Cortex of kidney (tissue), 1 donor: ENCODE measurements at places on chromosomes 13 and 19.

GRCh38 chr13:65095161-65096082, 2134.7 kb downstream of the PCDH9 start:
- no peak for DNase-seq

GRCh38 chr13:53494406-53494805, 465.8 kb downstream of the OLFM4 start:
- DNase-seq = no peak

- DNase-seq = no peak
Measured at GRCh38 chr13:98557937-98558792, 18.7 kb downstream of the STK24 start.

DNA sequence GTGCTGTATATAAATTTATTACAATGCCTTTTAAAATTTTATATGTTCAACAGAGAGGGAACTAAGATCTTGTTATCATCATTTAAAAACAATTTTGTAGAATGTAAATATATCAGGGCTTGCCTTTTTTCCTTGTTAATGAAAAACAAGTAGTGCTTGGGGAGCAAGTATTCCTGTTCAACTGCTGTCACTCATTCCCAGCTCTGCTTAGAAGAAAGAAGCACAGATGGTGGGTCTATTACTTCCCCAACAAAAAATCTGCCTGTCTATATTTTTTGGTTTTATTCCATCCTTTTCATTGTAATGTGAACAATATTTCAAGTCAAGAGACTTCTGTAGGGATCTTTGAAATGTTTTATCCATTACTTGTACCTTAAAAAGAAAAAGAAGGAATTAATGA, 503.9 kb downstream of the GPC5 start:
- no peak for DNase-seq

- no peak for DNase-seq
Measured at GRCh38 chr13:112172641-112173251, 105.8 kb downstream of the SOX1 start.

DNA sequence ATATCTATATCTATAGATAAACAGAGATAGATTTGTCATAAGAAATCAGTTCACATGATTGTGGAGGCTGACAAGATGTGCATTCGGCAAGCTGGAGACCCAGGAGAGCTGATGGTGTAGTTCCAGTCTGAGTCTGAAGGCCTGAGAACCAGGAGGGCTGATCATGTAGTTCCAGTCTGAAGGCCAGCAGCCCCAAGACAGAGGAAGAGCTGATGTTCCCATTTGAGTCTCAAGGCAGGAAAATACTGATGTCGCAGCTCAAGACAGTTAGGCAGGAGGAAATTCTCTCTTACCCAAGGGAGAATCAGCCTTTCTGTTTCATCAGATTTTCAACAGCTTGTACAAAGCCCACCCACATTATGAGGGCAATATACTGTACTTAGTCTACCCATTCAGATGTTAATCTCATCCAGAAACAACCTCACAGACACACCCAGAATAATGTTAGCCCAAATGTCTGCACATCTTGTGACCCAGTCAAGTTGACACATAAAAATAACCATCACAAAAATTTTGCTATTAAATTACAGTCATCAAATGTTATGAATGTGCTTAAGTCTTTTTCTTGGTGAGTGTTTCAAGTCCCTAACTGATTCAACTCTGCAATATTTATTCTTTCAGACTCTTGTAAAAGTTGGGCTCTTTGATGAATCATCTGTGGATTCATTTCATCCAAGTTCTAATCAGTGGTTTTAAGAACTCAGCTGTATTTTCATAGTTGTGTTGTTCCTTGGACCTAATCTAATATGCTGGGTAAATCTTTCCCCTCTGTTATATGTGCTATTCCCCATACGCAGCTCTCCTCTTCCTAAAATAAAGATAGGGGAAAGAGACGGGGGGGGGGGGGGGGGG, 22.7 kb upstream of the LRCH1 start:
- DNase-seq = no peak

GRCh38 chr13:32212421-32212820, 102.7 kb downstream of the ZAR1L start:
- DNase-seq = no peak

GRCh38 chr13:19158526-19159174, 23.0 kb downstream of the TUBA3C start:
- no peak for DNase-seq

DNA sequence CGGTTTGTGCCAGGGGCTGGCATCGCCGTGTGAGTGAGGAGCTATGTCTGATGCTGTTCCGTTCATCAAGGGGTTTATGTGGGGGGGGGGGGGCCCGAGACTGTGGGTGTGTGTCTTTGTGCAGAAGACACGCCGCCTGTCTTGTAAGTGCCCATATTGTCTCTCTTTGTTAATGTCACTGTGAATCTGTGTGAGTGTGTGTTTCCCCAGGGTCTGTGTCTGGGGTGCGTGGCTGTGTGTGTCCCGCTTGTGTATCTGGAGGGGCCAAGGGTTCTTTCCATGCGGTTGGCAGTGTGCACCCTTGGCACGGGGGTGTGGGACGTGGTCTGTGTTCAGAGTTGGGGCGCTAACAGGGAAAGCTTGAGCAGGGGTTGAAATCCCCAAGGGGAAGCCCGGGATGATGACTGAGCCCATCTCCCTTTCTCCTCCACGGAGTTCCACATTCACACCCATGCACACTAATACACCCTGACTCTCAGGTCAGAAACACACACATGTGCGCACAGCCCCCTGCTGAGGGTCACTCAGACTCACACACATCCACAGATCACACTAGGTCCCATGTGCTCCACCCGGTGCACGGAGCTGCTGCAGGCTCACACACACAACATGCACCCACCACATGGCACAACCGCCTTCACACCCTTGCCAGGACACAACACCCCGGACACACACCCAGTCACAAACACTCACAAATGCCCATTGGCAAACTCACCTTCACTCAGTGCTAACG, 1.8 kb downstream of the NCAN start:
- no peak for DNase-seq

DNA sequence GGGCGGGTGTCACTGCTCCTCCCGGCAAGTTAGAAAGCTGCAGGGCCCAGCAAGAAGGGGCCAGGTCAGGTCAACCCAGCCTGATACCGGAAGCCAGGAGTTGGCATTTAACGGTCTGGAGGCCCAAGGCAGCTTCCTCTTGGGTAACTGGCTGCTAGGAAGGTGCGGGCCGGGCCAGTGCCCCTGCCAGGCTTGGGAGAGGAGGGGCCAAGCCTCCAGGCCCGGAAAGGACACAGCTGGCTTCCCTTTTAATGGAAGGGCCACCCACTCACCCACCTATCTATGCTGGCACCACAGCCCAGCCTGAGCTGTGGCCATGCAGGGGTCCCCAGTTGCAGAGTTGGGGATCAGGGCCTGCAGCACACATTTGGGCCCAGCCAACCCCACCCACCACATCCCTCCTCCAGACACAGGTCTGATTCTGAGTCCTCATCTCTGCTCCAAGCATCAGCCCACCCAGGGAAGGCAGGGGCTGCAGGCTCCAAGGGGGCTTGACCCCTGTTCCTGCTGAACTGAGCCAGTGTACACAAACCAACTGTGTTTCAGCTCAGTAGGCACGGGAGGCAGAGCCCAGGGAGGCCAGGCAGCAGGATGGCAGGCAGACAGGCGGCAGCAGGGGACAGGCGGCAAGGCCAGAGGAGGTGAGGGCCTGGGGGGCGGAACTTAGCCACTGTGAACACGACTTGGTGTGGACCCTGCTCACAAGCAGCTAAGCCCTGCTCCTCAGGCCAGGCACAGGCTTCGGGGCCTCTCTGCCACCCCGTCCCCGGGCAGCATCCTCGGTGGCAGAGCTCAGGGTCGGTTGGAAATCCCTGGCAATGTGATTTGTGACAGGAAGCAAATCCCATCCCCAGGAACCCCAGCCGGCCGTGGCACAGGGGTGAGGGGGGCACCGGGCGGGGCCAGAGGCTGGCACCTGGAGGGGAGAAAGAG, 40.8 kb downstream of the ZSWIM4 start:
- no peak for DNase-seq

- no peak for DNase-seq
Measured at GRCh38 chr19:7372810-7373209, 24.1 kb downstream of the ARHGEF18 start.

- DNase-seq = no peak
Measured at GRCh38 chr13:91762957-91763356, 364.5 kb downstream of the GPC5 start.

DNA sequence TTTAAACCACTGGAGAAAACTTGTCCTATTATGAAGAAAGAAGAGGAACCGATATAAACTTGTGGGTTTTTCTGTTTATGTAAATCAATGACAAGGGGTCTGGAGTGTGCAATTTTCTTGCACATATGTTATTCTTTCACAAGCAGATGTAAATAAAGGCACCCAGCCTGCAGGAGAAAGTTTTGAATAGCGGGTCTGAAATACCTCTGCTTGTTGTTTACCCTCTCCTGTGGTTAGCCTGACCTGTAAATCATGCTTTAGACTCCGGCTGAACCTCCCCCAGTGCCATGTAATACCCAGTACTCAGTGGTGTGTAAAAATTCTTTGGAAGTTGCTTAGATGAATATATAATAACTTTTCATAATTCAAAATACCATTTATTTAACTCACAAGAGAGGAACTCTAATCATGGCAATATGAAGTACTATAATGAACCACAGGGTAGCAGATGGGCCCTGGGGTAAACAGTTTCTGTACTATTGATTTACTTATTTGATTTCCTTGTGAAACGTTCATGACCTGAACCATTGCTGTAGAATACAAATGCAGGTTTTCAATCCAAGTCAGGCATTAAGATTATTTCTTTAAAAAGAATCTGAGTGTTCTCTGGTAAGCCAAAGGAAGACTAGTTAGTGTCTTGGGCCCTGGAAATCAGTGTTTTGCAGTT, 245.1 kb downstream of the LMO7 start:
- no peak for DNase-seq

DNA sequence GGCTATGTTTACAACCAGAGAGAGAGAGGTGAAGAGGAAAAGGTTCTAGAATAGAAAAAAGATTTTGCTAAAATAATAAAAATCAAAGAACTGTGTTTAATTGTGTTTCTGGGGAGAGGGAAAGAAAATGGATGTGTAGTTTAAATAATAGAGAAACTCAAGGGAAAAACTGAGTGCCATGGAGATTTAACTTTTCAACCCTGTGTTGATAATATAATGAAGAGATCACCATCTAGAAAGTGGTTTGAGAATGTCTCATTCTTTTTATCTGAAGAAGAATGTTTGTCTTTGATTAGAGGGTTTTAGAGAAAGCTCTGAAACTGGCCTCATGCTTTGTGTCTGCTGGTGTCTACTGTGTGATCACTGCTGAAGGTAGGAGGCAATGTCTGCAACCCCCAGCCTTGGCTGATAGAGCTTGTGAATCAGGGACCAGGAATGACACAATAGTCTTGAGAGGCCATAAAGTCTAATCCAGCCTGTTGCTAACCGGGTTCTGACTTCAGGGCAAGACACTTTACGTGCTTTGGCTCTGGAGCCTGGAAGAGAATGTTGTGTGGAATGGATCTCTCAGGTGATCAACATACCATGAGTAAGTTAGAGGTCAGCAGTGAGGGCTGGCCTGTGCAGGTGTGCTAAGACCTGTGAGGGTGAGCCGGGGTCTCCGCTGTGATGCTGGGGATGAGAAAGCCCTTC, 5.4 kb downstream of the COL4A2 start:
- DNase-seq = no peak
